Kidney capillary endothelial cell (primary cell): ENCODE measurements at places on chromosomes 2 and 18.

GRCh38 chr2:238144262-238144661 lies 5.8 kb downstream of the KLHL30 start:
- no peak for DNase-seq

- DNase-seq: no peak
These were observed 108.1 kb downstream of the TPO start for GRCh38 chr2:1521191-1521877.

DNA sequence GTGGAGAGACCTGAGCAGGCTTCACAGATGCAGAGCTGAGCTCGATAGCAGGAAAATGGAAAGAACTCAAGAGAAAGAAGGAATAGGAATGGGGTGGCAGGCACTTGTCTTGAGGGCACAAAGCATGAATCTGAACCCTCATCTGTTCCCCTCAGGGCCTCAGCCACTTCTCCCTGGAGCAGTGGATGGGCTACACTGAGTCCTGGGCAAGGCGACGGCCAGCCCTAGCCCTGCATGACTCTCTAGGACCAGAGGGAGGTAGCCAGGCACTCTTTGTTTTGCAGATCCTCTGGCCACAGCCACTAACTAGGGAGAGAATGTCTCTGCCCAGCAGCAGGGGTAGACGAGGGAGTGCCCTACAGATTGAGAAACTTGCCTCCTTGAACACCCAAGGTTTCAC lies 3.4 kb upstream of the TEX51 start:
- DNase-seq: no peak

DNA sequence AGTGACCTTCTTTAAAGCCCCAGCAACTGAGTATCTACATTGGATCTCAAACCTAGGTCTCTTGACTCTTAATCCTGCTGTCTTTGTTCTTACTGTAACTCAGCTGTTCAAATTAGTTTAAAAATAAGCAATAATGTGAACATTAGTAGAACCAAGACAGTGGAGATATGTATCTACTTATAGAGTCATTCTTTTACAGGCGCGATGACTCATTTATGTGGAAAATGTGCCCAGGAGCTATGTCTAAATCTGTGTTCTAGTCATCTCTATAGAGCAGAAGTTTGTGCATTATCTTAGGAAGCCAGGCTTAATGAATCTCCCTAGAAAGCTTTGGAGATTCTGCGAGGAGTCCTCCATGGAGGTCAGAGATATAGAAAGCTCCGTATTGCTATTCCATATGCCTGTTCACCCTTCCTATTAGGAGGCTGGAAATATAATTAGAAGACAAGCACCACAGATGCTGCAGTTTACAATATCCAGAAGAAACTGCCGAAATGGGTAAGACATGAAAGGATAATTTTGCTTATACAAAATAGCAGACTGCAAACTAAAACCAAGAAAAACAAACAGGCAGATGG lies 211.6 kb downstream of the TRIB2 start:
- DNase-seq: peak; percentile 23

GRCh38 chr2:67839242-67839641 lies 223.6 kb downstream of the C1D start:
- no peak for DNase-seq

GRCh38 chr2:158761621-158762020 lies 33.5 kb upstream of the DAPL1 start:
- DNase-seq: no peak

DNA sequence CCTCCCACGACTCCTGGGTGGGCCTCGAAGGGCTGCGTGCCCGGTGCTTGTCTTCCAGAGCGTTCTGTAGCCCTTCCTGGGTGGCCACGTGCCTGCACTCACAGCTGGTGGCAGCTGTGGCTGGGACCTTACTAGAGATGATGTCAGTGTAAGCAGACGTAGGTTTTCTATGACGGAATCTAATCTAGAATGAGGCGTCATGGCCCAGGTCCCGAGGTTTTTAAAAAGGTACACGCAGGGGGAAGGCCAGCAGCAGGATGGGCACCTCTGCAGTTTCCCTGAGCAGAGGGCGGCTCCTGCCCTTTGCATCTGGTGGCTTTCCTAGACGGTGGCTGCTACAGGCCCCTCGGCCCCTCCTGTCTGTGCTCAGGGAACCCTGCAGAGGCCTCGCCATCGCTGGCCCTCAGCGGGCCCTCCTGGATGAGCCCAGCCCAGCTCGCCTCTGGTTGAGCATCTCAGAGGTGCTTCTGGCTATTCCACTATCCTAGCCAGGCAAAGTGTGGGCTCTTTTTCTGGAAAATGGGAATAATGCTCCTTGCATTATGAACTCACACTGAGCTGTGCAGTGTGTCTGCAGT lies 49.6 kb upstream of the PXDN start:
- DNase-seq: no peak

DNA sequence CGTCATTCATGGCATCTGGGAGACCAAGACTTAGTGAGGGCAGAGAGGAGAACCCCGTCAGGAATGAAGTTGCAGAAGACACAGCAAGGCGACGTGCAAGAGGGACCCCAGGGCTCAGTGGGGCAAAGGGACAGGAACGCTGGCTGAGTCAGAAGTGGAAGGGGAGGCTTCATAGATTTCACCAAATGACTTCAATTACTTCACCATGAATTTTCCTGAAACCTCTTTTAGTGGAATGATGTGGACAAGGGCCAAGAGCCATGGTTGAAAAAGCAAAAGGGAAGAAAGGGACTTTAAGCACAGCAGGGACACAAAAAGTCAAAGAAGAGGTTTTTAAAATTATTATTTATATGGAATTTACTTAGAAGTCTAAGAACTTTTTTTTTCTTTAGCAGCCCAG lies 141.6 kb upstream of the PID1 start:
- DNase-seq: no peak

GRCh38 chr2:8086796-8087479 lies 594.9 kb upstream of the ID2 start:
- DNase-seq: peak; percentile 38

- no peak for DNase-seq
These were observed 74.0 kb upstream of the PKDCC start for GRCh38 chr2:41973871-41974270.

- peak; percentile 18 for DNase-seq
These were observed 861 bp downstream of the LTBP1 start for GRCh38 chr2:32947484-32948143.

DNA sequence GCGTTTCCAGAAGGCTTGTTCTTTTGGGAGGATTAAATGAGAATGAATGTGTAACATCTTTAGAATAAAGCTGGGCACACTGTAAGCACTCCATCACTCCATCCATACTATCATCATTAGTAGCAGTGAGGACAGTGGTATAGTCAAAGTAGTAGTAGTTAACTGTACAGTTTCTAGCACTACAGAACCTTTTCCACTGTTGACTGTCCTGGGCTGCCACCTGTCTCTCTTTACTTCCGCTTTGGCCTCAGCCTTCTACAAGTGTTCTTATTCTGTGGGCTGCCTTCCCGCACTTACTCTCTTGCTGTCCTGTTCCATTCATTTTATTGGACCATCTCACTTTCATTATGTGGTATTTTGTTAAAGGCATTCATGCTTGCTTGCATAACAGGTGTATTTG lies 3.3 kb downstream of the SLC9A2 start:
- no peak for DNase-seq

DNA sequence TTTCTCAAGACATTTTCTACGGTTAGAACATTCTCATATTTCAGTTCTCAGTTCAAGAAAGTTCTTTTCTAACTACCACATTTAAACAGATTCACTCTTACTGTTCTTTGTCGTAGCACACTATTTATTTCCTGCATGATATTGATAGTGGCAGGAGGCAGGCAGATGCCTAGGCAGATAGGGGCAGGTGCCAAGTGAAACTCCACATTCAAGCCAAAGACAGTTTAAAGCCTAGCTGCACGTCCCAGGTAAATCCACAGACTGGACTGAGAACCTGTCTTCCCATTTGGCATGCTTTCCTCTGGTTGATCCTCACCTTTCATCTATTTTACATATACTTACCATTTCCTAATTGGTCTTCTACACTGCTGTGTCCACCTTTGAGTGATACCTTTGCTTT lies 359.3 kb downstream of the TMX3 start:
- no peak for DNase-seq

- no peak for DNase-seq
These were observed 1096.8 kb upstream of the ACVR2A start for GRCh38 chr2:146748046-146748445.

DNA sequence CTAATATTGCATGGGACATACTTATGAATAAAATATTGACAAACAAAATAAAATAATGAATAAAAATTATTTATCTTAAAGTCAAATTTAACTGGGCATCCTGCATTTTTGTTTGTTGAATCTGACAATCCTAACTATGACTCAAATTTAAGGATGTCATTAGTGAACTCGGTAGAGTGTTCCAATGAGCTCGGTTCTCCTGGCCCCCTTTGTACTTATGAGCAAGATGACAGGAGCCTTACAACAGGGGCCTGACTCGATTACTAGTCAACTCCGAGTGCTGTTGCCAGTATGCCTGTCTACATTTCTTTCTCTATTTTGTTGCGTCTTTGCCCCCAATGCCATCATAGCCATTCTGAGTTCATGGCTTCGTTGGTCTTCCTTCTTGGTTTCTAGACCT lies 40.3 kb downstream of the HRH4 start:
- DNase-seq: no peak

GRCh38 chr18:28846958-28847357 lies 670.0 kb upstream of the CDH2 start:
- DNase-seq: no peak

GRCh38 chr2:174632841-174633622 lies 35.4 kb upstream of the WIPF1 start:
- DNase-seq: no peak

- DNase-seq: no peak
These were observed 297.9 kb downstream of the LRATD1 start for GRCh38 chr2:14930441-14930840.

DNA sequence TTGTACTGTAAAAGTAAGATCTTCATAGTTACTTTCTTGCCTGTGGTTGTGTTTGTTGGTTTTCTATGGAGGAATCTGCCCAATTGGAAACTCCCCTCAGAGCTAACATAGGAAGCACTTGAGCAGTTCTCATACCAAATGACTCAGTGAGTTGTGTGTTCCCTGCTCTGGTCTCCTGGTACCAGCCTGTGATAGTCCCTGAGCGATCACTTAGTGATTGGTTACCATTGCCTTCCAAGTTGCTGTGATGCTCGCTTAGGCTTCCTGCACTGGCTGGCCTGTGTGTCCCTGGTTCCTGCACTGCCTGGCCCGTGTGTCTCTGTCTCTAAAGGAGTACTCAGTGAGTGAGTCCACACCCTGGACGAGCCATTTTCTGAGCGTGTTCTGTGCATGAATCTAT lies 133.0 kb downstream of the MAP4K4 start:
- DNase-seq: no peak

DNA sequence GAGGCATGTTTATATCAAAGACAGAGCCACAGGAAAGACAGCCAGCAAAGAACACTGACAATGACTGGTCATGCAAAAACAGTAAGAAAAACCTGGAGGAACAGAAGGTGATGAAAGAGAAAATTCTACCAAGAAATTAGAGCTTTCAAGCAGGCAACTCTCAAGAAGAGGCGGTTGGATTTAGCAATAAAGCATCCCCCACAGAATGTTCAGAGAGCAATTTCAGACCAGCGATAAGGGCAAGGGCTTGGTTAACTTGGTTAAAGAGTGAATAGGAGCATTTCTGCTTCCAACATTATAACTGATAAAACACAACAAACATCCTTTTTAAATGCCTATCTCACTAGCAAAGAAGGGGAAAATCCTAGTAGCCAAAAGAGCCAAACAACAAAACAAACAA lies 68.0 kb upstream of the NCKAP5 start:
- DNase-seq: no peak

GRCh38 chr18:48879008-48879431 lies 71.7 kb downstream of the SMAD7 start:
- DNase-seq: no peak

GRCh38 chr2:44137872-44138551 lies 30.7 kb upstream of the PPM1B start:
- no peak for DNase-seq

- DNase-seq: no peak
These were observed 1.8 kb upstream of the SP9 start for GRCh38 chr2:174333017-174333371.

- no peak for DNase-seq
These were observed 33.1 kb downstream of the BCL11A start for GRCh38 chr2:60520151-60520876.

- no peak for DNase-seq
These were observed 206.4 kb downstream of the DLGAP1 start for GRCh38 chr18:4248686-4249085.

DNA sequence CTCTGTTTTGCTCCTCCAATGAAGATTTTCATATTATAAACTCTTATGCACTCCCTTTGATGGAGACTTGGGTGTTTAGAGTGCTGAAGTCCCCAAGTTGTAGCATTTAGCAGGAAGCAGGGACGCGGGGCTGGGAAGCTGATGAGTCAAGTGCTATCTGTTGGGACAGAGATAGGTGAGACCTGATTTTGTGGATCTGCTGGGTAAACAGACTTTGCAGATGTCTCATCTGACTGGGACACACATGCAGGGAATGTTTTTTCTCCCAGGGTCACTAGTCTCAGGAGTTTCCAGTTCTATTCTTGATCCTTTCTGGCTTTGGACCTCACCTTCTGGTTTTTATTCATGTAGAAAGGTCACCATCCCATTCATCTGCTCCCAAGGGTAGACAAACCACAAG lies 79.7 kb upstream of the ACAA2 start:
- DNase-seq: no peak

- DNase-seq: no peak
These were observed 84.6 kb downstream of the COLEC12 start for GRCh38 chr18:415617-416612.

DNA sequence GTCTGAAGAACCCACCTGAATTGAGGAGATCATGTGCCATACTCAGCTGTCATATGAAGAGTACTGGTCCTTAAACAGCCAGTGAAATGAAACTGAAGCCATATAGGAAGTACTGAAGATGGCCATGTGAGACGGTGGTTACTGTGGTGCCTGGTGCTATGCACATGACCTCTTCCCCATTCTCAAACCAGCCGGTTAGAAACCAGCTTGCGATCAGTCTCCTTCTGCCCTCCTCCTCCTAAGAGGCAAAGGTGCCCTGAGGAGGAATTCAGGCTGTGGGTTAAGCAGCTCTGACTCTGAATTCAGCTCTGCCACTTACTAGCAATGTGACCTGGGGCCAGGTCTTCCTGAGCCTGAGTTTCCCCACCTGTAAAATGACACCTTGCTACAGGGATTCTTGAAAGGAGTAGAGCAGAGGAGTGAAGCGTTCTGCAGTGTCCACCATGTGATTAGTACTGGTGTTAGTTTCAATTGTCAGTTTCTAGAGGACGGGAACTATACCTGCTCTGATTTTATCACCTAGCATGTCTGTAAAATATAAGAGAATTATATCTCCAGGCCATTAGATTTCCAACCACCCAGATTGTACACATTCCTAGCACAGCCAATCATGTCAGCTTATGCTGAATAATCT lies 5.1 kb downstream of the FECH start:
- no peak for DNase-seq

DNA sequence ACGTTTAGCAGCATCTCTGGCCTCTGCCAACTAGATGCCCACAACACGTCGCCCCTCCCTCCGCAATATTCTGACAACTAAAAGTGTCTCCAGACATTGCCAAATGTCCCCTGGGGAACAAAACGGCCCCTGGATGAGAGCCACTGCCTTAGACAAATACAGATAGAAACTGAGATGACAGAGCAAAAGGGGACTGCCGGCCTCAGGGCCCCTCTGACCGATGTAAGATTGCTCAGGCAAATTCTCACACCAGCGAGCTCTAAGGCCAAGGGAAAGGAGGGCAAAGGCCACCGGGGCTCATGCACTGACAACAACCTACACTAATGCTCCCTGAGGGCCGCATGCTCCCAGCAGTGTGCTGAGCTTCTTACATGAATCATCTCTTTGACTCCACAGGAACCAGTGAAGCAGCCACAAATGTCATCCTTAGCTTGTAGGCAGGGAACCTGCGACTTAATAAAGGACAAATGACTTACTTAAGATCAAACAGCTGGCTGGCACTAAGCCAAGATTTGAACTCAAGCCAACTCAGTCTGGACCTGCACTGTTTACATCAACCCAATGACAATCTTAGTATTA lies 228.5 kb downstream of the TTC32 start:
- no peak for DNase-seq
